ENCODE measurements at places on chromosomes 3 and 15.

DNA sequence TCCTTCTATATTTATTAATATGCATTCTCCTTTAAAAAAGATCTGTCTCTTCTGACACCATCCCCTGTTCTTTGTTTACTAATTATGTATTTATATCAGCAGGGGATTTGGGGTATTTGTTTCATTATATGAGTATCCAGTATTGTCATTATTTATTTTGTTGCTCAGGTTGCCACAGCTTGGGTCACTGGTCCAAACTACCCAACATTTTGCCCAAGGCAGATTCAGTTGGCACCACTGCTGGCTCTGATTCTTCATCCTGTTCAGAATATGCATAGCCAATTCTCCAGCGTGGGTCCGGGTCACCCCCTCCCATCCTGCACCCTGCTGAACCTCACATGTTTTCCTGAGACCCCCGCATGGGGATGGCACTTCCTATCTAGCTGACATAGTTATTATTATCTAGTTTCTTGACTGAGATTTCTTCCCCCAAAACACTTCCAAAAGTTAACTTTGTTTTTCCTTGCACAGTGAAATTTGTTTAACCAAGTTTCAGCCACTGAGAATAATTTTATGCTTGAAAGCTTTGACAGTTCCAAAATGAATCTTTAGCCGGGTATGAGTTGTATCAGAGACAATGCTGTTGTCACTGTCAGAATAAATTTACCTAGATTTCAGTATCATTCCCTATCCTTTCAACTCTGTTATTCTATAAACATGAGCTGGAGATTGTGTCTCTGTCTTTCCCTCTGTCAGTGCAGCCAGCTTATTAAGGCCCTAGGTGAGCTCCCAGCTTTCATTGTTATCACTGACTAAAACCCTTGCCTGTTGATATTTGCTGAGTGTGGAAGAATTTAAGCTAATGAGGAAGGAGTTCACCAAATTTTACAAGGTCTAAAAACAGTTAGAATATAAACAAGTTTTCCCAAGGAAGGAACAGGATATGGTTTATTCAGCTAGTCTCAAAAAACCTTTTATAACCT is 70.3 kb downstream of the TGFBR2 start:
- no peak for DNase-seq

- DNase-seq: no peak
Measured at GRCh38 chr3:111068574-111068973, 3.0 kb upstream of the NECTIN3 start.

DNA sequence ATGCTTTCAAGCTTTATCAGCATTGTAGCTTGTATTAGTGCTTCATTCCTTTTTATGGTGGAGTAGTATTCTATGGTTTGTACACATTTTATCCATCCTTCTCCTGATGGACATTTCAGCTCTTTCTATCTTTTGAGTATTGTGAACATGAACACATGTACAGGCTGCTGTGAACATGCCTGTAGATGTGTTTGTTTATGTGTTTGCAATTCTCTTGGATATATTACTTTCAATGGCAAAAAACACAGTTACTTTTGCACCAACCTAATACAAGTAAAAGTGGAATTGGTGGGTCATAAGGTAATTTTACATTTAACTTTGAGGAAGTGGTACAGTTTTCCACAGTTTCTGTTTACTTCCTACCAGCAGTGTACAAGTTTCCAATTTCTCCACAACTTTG is 180.4 kb downstream of the FNDC3B start:
- DNase-seq: no peak

DNA sequence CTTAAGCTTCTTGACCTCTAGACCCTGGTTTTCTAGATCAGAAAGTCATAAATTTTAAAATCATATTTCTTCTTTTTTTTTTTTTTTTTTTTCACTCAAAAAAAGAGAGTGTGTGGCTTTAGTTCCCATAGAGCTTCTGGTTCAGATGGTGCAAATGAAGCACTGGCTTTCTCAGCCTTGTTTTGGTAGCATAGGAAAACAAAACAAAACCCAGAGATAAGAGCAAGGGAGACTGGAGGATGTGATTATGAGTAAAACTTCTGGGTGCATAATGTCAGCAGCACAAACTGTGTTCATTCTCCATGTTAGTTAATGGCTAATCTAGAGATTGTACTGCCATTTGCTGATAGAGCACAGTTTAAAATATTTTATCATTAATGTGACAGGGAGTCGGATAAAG is 55.4 kb downstream of the RARB start:
- DNase-seq: peak; percentile 66

DNA sequence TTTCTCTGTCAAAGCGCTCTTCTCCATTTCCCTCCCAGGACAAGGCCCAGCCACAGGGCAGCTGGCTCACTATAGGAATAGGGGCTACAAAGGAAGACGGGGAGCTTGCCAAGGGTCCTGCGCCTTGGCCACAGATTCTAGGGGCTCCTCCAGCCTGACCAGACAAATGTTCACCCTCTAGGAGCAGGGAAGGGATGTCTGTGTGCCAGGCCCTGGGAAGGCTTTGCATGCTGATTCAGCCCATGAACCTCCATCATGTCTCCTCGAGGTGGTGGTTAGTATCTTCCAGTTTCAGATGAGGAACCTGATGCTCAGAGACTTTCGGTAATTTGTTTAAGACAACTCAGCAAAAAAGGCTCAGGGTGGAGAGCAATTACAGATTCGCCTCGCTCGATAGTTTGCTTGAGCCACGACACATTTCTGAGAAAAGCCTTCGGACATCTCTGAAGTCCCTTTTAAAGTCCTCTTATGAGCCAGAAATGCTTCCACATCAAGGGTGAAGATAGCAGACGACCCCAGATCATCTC is 110.0 kb downstream of the XXYLT1 start:
- no peak for DNase-seq

DNA sequence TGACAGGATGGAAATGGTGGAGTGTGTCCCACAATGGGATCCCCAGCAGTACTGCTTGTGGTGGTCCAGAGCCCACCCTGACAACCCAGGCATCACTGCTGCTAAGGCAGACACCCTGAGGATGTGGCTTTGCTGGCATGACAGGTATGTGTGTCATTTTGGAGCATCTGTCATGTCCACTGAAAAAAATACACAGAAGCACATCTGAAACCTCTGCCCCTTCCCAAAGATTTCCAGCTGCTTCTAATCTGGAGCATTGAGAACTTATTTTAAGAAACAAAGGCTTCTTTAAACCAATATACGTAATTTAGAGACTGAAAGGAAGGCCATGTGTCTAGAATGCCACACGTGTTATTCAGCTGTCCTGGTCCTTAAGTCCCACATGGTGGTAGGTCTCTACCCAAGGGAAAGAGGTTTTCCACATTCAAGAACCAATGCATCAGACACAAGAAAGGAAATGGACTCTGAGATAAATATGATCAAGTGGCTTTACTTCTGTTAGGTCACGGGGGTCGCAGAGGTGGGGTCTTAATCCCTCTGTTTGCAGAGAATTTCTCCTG is 88.3 kb downstream of the PDZRN3 start:
- DNase-seq: no peak

DNA sequence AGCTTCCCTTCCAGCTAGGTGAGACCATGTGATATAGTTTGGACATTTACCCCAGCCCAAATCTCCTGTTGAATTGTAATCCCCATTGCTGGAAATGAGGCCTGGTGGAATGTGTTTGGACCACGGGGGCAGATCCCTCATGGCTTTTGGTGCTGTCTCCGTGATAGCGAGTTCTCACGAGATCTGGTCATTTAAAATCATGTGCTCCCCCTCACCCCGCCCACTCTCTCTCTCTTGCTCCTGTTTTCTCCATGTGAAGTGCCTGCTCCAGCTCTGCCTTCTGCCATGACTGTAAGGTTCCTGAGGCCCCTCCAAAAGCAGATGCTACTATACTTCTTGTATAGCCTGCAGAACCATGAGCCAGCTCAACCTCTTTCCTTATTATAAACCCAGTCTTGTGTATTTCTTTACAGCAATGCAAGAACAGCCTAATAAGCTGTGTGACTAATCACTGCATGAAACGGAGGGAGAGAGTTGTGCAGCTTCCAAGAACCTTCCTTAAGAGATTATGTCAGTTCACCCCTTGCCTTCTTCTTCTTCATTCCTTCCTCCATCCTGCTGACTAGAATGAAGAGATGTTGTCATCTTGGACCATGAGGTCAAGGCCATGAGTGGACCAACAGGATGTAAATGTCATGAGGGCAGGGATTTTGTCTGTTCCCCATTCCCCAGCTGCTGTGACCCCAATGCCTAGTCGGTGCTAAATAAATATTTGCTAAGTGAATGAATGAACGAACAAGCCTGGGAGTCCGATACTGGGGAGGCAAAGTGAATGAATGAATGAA is 91.0 kb downstream of the CPN2 start:
- DNase-seq: peak; percentile 72

GRCh38 chr3:188076176-188076575 is 77.8 kb upstream of the LPP start:
- no peak for DNase-seq

GRCh38 chr3:52028572-52028971 is 27.8 kb downstream of the DUSP7 start:
- DNase-seq: no peak

DNA sequence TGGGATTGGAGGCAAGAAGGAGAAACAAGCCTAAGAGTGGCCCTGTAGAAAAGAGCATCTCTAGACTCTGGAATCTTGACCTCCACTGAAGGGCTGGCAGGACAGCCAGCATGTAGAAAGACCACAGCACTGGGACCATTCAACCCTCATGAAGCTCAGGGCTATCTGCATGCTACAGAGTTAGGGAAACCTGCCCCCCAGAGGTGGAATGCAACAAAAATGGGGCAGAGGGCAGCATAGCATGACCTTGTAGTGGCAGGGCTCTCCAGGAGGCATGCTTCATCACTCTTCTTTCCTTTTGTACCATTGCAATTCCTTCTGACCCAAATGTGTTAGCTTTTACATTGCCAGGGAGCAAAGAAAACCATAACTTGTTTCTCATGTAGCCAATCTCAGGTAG is 445.4 kb downstream of the EPHB1 start:
- DNase-seq: no peak

GRCh38 chr15:57647791-57648130 is 56.1 kb downstream of the MYZAP start:
- DNase-seq: peak; percentile 62

GRCh38 chr3:46076606-46077005 is 49.3 kb upstream of the XCR1 start:
- peak; percentile 39 for DNase-seq

DNA sequence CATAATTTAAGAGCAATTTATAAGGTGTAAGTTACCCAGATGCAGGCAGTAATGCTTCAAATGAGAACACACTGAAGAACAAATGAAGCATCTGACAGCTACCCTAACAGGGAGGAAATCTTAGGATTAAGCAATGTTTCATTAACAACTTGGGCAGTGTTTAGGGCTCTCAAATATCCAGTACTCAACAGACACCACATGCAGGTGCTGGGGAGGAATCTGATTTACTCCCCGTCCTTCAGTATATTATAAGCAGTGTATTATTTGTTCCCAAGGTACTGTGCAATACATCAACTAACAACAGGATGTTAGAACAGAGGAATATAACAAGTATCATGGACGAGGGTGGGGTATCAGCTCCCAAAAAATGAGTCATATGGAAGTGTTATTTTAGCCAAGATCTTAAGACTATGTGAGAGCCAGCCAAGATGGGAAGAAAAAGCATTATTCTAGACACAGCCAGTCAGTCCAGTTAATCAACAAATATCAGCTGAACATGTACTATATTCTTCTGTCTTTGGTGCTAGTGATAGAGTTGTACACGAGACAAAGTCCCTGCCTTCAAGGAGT is 20.4 kb downstream of the BTBD1 start:
- peak; percentile 83 for DNase-seq

GRCh38 chr3:17119201-17120072 is 234.7 kb downstream of the PLCL2 start:
- no peak for DNase-seq

GRCh38 chr3:56025326-56025725 is 442.9 kb downstream of the ERC2 start:
- no peak for DNase-seq

GRCh38 chr3:61340931-61341461 is 89.7 kb upstream of the FHIT start:
- no peak for DNase-seq

DNA sequence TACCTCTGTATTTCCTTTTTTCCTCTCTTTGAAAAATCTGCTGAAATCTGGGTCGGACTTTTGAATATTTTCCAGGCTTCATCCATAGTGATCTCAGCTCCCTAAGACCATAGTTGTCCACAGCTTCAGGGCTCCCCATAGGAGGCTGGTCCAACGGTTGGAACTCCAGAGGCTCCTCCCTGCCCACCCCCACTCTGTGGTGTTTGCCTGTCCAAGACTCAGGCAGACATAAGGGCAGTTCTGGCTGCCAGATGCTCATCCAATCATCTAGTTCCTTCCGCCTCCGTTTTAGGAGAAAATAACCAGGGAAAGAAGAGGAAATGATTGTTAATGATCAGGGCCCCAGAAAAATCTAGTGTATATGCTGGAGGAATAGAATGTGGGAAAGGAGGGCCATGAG is 27.9 kb upstream of the PRTG start:
- DNase-seq: no peak

Measured in fibroblast of pulmonary artery (primary cell).